SJSA1 (cell line): ENCODE measurements at places on chromosomes 7 and 10.
A peak's percentile ranks its signal among the peaks of the same experiment; 100 is the strongest.

DNA sequence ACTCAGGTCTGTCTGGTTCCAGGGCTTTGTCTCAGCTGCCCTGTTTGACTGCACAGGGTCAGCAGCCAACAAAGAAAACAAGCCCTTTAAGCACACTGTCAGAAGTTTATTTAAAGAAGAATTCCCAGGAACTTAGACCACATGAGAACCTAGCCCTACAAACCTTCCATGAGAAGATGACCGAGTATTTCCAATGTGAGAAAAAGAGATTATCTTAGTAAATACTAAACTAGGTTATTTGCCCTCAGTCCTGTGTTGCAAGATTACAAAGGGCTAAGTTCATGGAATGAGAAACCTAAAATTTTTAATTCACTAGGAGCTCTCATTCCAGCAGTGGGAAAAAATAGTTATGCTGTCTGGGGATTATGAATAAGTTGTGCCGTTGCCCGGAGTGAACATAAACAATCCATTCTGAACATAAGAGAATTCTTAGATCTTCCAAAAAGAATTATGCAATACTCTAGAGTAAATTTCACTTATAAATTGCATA, 46.7 kb downstream of the NOC3L start:
- DNase-seq = peak; percentile 56

GRCh38 chr7:91780521-91780920, 100.0 kb downstream of the MTERF1 start:
- no peak for DNase-seq

DNA sequence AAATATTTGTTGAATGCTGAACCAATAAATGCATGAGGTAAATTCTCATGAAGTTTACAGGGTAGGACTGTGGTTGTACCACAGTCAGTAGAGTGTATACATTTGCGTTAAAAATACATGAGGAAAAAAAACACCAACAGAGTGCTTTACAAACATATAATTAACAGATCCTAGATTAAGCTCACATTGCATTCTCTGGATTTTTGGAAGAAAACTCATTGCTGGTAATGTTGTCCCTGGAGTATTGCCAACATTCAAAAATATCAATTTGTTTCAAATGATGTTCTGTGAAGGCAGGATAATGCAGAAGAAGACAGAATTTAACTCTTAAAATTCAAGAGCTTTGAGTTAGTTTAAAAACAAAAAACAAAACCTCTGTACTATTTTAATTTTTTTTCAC, 95.5 kb downstream of the MBL2 start:
- DNase-seq = no peak

GRCh38 chr10:130038611-130039109, 72.0 kb downstream of the C10orf143 start:
- DNase-seq = no peak

DNA sequence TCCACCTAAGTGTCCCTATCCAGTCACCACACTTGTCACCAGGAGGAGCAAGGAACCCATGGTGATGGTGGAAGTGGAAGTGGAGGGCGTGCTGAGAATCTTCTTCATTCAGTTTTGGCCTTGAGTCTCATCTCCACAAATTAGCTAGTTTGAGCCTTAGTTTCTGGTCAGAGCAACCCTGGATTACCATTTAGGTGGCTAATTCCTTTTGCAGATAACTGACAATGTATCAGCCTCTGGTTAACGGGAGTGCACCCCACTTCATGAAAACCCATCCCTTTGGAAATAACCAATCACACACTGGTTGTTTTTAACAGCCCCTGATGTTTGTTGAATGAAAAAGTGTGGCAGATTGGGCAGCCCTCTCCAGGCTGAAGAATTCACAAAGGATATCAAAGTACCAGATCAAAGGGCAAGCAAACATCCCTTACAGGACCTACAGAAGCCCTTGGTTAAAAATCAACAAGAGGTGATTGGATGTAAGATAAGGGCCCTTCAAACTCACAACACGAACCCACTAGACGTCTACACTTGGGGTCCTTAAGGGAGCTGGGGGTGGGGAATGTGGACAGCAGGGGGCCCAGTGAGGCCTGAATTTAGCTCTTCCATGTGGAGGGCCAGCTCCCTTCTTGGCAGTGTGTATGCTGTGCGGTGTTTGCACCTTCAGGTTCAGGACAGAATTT, 37.1 kb upstream of the SLF2 start:
- DNase-seq = no peak

DNA sequence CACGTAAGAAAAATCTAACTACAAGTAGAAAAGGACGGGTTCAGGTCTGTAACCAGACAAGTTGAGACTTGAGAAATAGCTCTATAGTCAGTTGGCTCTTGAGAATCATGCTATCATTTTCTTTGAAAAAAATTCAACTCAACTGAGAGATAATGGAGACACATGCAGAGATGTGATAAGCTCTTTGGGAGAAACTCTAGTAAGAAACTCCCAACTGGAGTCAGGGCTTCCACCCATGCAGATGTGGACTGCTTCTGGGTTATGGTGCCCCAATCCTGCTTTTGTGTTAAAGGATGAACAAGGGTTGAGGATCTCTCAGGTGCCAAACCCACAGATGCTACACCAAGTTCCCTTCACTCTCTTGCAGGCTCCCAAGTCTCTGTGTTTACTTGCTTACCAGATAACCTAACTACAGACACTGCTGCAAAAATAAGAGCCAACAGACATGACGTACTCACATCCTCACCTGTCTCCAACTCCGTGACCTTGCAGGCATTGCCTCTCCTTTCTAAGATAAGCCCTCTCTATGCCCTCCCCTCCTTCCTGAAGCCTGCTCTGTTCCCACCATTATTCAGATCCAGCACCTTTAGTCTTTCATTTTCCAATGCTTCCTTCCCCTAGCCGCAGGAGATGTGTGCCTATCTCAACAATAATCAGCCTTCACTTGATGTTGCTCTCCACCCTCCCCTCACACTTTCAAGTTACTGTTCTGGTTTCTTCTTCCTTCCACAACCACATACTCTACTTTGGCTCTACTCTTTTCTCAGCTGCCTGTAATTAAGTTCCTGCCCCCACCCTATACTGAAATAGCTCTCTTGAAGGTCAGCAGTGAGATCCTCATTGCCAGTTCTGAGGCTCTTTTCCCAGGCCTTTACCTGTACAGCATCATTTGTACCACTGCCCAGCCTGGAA, 130.0 kb downstream of the ICA1 start:
- DNase-seq = no peak

- no peak for DNase-seq
These were observed 29.4 kb downstream of the WDFY4 start for GRCh38 chr10:48714088-48714487.

DNA sequence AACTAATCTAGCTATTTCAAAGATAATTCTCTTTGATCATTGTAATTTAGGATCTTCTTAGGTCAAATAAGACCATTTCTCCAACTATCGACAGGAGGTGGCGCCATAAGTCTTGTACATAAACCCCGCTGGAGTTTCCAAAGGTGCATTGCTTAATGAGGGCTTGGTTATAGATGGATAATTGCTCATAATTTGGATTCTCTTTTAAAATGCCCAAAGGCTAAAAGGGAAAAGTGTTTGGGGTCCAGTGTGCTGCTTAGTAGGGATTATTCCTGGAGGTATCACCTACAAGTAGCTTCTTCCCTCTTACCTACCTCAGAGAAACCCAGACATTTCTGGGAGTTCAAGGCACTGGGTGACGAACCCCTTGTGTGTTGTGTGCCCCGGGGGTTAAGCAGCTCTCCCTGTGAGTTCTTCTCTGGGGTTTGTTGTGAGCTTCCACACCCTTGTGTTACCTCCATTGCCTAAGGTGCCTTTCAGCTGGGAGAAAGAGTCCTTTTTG, 75.2 kb downstream of the PAXIP1 start:
- peak; percentile 67 for DNase-seq

DNA sequence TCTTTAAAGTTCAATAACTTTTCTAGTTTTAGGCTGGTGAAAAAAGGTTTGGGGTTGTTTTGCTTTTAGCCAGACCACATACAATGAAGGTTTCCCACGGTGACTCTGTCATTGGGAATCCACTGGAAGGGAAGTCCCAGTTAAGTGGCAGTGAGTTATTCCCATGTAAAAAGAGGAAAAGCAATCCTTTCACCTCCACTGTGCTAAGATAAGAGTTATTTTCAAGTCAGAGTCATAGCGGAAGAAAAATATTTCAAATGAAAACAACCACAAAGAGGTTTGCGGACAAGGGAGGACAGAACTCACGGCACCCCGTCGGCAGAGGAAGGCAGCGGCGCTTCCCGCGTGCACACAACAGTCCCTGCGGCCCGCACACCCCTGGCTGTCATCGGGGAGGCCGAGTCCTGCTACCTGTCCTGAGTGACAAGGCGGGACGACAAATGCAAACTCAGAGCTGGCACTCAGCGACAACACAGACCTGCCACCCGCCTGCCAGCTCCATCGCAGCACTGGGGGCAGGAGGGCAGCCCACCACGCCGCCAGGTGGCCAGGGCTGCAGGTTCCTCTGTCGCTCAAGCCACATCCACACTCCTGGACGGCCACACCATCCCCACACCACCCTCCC, 9.3 kb upstream of the PAPOLB start:
- DNase-seq = no peak

DNA sequence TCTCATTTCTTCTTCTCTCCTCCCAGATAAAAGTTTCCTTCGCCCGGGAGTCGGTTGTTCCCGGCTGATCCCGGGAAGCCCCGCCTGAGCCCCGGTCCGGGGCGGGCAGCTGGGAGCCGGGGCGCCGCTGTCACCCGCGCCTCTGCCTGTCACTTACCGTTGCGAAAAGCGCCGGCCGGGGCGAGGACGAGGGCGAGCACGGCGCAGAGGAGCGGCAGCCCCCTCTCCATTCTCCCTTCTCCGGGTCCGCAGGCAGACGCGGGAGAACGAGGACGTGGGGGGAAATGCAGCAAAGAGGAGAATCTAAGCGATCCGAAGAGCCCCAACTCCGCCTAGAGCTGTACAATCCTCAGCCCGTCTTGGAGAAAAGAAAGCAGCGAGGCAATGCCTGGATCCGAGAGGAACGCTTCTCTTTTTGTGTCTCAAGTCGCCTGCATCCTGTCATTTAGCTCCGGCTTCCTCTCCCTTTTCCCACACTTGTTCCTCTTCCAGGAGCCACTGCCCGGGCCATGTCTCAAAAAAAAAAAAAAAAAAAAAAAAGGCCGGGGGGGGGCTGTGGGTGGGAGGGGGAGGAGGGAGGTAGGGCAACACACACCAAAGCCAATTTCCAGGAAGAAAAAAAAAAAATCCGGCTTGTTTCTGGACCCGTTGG, at the start of gene NRP1:
NRP1 (minus strand) TSS at position 515 of the 652 bp plus-strand sequence; CDS start at position 230, 285 bp downstream.
- DNase-seq = peak; percentile 49

DNA sequence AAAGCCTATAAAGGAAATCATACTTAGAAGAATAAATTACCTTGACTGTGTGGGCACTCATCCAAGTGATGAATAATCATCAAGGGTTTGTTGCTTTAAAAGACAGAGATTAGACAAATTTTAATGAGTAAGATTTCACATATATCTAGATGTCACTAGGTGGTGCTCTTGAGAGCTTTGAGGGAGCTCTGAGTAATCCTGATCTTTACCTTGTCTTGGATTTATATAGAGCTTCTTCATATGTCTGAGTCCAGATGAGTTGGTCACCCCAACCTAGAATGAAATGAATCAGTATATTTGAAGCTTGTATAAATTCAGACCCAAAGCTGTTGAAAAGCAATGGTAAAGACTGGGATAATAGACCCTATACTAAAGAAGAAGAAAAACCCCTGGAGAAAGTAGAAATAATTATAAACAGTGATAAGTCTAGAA, 3.7 kb downstream of the AGR2 start:
- DNase-seq = no peak

DNA sequence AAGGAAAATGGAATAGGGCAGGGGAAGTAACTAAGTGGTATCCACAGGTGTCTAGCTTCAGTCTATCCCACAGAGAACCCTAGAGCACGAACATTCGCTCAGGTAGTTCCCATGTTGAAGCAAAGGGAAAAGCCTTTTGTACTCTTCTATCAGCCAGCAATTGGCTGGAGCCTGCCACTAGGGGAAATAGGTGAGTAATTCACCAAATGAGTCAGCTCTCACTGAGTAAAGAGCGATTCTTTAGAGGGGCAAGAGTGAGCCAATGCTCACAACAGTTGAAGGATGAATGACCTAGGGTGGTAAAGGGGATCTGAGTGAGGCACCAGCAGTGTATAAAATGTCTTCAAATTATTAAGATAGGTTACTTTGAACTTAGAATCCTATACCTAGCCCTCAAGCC, 94.1 kb upstream of the ZNF800 start:
- DNase-seq = no peak

DNA sequence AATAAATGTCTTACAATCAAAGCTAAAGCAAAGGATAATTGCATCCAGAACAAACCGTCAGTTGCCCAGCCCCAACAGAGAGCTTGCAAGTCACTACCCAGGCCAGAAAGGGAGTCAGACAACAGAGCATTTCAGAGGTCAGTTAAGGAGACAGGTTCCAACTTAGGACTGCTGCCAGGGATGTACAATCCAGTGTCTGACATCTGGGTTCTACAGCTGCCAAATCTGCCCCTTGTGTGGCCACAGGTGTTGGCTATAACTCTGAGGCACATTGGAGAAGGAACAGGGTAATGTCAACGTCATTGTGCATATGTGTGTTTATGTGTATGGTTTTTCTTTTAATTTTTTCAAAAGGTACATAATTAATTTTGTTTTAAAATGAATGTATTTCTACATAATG, 85.2 kb upstream of the GLCCI1 start:
- DNase-seq = no peak

GRCh38 chr10:123275136-123275564, 120.9 kb downstream of the BUB3 start:
- no peak for DNase-seq

DNA sequence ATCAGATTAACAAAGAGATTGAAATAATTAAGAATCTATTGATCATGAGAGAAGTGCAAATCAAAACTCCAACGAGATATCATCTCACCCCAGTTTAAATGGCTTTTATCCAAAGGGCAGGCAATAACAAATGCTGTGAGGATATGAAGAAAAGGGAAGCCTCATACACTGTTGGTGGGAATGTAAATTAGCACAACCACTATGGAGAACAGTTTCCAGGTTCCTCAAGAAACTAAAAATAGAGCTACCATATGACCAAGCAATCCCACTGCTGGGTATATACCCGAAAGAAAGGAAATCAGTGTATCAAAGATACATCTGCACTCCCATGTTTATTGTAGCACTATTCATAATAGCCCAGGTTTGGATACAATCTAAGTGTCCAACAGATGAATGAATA, 13.8 kb downstream of the FGL2 start:
- no peak for DNase-seq

DNA sequence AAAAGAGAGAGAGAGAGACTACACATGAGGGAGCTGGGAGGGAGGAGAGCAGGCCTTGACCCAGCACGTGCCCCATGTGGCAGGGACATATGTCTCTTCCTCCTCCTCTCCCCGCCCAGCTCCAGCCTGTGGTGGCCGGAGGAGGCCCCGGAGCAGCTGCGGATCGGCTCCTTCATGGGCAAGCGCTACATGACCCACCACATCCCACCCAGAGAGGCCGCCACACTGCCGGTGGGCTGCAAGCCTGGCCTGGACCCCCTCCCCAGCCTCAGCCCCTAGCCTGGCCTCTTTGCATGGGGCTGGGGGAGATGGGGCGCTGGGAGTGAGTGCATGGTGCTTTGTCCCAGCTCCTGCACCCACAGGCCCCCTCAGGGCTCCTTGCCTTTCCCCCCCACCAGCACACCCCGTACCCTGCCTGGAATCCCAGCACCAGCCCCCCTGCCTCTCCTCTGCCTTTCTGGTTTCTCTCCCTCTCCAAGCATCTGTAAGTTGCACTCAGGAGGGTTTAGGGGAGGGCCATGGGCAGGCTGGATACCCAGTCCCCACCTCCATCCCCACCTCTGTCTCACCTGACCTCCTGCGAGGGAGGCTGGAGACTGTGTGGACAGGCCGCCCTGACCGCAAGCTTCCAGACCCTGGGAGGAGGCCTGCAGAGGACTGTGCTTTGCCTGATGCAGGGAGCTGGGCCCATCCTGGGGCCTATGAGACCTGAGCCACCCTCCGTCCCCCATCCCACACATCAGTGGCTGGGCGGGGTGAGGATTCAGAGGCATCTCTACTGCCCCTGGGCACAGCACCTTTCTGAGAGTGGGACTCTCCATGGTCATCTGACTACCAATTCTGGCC, 4.8 kb downstream of the UPK3B start:
- DNase-seq = peak; percentile 36
